ENCODE measurements at places on chromosomes 13 and 19.

GRCh38 chr19:36421749-36422481 lies 3.5 kb upstream of the ZFP82 start:
- DNase-seq = no peak

- DNase-seq = no peak
These were observed at the start of gene CSNK1G2 for GRCh38 chr19:1941146-1942077. TSS of gene CSNK1G2 (plus strand) at chr19:1941172. CDS start at chr19:1969773, 28,601 bp downstream.

- no peak for DNase-seq
These were observed 133.6 kb upstream of the RNF113B start for GRCh38 chr13:98310485-98311199.

DNA sequence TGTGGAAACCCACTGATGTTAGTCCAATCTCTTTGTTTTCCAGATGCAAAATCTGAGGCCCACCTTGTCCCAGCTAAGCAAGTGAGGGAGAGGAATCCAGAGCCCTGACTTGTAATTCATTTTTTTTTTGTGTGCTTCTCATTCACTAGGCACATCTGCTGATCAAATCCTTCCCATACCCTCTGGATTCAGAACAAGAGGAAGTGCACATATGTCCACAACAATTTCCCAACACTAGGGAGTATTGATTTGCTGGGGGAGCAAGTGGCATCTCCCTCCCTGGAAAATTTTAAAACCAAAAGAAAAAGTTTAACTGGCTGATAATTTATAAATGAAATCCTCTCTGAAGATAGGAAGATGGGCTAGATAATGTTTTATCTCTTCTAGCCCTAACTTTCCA lies 94.6 kb upstream of the RFC3 start:
- no peak for DNase-seq

GRCh38 chr13:85590231-85590931 lies 208.8 kb downstream of the SLITRK6 start:
- no peak for DNase-seq

DNA sequence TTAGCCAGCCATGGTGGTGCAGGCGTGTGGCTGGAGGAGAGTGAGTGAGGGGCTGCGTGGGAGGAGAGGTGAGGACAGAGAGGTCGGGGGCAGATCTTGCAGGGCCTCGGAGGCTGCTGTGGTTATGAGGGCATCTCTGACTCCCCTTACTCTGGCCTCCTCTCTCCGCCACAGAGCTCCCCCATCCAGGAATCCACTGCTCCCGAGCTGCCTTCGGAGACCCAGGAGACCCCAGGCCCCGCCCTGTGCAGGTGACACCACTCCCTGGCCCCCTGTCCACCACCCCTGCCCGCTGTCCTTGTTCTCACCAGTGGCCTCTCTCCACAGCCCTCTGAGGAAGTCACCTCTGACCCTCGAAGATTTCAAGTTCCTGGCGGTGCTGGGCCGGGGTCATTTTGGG lies 7.8 kb downstream of the PTGER1 start:
- DNase-seq = no peak

GRCh38 chr13:59318320-59318930 lies 845.3 kb downstream of the DIAPH3 start:
- no peak for DNase-seq

DNA sequence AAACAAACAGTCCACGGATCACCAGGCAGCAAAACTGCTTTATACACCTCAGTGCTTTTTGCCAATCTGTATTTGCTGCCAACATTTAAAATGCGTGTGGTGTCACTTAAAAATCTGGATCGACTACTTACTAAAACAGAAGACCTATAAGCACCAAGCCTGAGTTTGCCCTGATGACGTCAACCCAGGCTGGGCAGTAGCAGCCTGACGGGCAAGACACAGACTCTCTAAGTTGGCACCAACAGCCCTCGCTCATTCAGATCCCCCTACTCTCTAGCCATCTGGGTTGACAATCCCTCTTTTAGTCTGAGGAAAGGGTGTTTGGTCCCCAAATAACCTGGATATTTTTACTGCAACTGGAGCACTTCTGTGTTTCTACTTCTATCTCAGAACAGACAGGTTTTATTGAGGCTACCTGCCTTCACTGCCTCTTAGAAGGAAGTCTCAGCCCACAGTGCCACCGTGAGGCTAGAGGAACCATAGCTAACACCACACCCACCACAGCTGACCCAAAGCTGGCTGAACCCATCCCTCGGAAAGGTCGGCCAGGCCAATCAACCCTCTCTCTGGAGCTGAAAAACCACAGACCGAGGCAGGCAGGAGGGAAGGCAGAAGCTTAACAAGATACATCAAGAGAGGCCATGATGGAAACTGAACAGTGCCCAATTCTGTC lies 6.9 kb downstream of the SUGP2 start:
- no peak for DNase-seq

Measured in tibial artery (tissue), 4 donors.